Renal cortical epithelial cell (primary cell): ENCODE measurements at places on chromosomes 5 and 9.
A peak's percentile ranks its signal among the peaks of the same experiment; 100 is the strongest.

GRCh38 chr9:133786907-133787753 lies 49.0 kb upstream of the SARDH start:
- no peak for DNase-seq

DNA sequence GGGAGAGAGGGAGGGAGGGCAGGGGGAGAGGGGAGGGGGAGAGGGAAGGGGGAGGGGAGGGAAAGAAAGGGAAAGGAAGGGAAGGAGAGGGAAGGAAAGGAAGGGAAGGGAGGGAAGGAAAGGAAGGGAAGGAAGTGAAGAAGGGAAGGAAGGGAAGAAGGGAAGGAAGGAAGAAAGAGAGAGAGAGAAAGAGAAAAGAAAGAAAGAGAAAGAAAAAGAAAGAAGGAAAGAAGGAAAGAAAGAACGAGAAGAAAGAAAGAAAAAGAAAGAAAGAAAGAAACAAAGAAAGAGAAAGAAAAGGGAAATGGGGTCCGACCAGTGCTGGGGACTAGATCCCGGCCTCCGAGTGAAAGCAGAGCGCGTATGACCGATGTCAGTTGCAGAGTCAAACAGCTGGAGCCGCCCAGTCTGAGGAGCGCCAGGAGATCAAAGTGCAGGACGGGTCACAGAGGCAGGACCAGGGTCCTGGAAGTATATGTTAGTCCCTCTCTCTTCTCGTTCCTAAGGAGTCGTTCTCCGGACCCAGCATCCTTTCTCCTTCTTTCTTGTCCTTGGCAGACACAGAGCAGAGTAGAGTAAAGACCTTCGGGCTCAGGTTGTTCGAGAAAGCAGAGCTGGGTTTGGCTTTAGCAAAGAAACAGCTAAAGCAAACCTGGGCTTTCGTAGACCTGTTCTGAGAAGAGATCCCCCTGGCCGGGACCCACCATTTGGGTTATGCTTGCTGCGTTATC lies 305.4 kb upstream of the MSX2 start:
- no peak for DNase-seq

GRCh38 chr5:2102819-2103776 lies 220.4 kb upstream of the IRX4 start:
- DNase-seq = no peak

DNA sequence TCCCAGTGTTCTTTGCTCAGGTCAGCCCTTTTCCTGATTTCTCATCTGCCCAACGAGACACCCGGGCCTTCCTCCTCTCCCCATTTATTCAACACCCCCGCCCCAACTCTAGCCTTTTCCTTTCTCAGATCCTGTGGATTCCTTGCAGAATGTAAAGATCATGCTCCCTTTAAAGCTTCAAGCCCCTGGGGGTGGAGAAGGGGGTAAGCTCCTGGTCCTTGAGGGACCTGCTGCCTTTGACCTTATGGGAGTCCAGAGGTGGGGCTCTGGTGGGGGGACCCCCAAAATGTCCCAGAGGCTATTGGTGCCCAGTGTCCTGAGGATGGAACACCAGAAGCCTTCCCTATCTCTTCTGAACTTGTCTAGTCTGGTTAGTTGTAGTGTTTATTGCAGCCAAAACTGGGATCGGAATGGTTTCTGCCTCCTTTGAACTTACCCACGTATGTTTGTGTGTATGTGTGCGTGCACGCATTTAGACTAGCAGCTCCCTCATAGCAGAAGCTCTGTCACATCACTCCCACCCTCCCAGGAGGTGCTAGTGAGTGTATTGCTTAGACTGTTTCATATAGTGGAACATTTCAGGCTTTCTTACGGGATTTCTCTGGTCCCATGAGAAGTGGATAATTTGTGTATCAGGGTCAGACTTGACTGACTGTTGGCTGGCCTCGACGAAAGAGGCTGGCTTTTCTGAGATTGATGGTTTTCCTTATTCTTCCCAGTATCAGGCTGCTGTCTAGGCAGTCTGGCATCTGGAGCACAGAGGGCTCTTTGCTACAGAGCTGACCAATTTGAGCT lies 1.1 kb downstream of the GALNT10 start:
- no peak for DNase-seq

DNA sequence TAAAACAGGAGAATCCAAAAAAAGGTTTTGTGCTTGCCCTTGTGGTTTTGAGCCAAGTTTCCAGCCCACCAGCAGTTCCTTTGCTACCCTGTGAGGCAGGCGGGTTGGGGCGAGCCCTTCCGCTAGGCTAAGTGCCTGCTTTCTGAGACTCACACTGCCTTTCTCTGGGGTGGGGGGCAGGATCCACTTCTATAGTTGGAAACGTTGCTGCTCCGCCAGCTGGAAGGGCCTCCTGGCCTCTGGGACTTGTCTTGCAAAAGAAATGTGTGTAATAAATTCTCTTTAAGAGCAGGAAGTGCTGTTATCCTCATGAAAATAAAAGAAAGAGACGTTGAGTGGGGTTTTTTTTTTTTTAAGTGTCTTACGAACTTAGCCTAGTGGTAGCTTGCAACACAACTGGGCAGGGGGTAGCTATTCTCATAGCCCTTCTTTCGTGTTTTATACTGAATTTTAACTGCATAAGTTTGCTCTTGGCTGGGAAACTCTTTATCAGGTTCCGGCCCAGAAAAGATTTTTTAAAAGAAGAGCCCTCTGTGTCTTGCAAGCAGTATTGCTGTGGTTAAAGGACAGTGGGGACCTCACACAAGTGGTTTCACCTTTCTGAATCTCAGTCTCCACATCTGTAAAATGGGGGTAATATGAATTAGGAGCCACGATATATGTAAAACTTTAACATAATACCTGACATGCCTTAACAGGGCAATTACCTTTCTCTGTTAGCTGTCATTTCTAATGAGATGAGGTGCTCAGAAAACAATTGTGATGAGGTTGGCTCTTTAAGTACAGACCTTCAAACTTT lies 19.8 kb downstream of the JADE2 start:
- DNase-seq = no peak

GRCh38 chr5:23064710-23065109 lies 211.6 kb upstream of the CDH12 start:
- no peak for DNase-seq

GRCh38 chr9:122941582-122942234 lies 888 bp downstream of the RABGAP1 start:
- DNase-seq = peak; percentile 63
